GDM1 (cell line): ENCODE measurements at places on chromosomes 6 and 20.

DNA sequence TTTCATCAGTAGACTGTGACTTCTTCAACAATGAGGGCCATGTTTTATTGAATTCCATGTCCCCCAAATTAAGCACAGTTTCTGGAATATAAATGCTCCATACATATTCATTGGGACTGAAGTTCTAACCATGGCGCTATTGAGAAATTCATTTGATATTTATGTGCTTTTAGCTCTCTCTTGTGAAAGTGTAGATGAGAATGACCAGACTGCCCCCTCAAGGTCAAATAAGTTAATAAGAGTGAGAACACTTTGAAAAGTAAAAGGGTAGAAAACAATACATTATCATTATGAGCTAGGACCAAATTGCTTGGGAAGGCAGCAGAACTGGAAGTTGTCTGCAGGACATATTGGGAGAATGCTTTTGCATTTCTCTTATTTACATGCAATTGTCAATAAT, 597.9 kb downstream of the EPM2A start:
- DNase-seq, result no peak

DNA sequence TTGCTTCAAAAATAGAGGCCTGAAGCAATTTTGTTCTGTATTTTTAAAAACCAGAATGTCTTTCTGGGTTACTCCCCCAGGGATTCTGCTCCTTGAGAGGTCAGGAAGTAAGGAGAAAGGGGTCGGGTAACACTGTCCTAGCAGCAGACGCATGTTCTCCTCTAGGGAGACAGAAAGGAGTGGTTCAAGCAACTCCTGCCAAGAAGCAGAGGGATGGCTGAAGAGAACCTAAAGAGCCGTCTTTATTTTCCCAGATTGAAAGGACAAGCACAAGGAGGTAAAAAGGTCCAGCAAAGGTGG, 58.0 kb upstream of the SLC4A11 start:
- DNase-seq, result no peak

DNA sequence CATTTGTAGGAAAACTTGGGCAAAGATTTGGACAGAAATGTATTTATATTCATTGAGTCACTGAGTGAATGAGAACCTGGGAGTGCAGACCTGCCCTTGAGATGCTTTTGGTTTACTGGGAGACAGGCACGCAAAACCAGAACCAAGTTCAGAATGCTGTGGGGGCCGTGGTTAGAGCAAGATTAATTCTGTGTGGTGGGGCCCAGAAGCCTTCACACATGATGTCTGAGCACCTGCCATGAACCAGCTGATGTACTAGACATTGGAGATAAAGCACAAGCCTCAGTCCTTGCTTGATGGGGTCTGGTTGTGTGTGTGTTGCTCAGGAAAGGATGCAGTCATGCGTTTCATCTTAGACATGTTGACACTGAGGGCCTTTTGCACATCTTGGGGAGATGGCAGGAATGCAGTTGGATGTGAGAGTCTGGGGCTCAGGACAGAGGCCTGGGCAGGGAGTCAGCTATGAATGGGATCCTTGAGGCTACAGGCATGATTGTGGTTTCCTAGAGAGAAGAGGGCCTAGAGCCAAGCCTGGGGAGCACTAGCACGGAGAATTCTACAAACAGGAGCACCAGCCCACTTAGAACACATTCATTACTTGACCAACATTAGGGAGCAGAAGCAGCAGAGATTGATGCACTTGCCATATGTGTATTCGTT, 114.3 kb upstream of the TMEM181 start:
- DNase-seq, result no peak

DNA sequence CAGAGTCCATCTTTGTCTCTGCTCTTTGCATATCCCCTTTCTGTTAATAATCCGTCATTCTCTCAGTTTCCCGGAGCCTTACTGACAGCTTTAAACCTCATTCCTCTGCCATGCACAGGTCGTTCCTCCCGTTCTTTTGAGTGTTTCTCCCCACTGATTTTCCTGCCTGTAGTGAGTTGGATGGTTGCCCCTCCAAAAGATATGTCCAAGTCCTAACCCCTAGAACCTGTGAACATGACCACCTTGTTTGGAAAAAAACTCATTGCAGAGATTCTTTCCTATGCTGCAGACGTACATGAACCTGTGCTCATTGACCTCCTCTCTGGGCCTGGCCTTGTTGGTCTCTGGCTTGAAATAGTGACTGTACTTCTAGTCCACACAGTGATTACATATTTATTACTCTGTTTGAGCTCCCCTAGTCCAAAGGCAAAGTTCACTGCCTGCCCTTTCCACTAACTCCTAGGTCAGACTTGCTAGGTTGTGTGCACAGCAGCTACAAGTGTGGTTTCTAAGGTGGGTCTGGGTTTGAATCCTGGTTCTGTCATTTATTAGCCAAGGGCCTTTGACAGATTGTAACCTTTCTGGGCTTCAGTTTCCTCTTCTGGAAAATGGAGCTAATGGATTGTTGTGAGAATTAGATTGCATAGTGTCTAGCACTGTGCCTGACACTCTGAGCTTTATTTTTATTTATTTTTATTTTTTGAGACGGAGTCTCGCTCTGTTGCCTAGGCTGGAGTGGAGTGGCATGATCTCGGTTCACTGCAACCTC, 29.3 kb downstream of the PPARD start:
- DNase-seq, result no peak

GRCh38 chr6:13873288-13874190, 51.2 kb upstream of the RNF182 start:
- DNase-seq, result no peak

DNA sequence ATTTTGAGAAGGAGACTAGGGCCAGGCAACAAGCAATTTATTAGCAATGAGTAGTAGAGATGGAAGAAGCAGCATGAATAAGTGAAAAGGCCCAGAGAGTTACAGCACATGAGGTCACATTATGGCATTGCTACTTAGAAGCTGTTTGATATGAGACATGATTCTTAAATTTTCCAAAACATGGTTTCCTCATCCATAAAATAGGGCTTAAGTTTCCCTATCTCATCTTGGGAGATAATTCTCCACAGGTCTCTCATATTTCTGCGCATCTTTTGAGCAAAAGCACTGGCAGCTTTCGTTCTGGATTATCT, 656.1 kb downstream of the EPHA7 start:
- DNase-seq, result no peak

- DNase-seq, result no peak
Observed at GRCh38 chr20:60090631-60091030, 132.4 kb downstream of the CDH26 start.

GRCh38 chr6:75230484-75231325, 12.9 kb downstream of the COX7A2 start:
- DNase-seq, result no peak

DNA sequence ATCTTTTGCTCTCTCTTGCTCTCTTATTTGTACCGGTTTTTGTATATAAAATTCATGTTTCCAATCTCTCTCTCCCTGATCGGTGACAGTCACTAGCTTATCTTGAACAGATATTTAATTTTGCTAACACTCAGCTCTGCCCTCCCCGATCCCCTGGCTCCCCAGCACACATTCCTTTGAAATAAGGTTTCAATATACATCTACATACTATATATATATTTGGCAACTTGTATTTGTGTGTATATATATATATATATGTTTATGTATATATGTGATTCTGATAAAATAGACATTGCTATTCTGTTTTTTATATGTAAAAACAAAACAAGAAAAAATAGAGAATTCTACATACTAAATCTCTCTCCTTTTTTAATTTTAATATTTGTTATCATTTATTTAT, 15.9 kb downstream of the VEGFA start:
- no peak for DNase-seq

GRCh38 chr20:56323656-56324055, 35.1 kb upstream of the FAM210B start:
- no peak for DNase-seq

DNA sequence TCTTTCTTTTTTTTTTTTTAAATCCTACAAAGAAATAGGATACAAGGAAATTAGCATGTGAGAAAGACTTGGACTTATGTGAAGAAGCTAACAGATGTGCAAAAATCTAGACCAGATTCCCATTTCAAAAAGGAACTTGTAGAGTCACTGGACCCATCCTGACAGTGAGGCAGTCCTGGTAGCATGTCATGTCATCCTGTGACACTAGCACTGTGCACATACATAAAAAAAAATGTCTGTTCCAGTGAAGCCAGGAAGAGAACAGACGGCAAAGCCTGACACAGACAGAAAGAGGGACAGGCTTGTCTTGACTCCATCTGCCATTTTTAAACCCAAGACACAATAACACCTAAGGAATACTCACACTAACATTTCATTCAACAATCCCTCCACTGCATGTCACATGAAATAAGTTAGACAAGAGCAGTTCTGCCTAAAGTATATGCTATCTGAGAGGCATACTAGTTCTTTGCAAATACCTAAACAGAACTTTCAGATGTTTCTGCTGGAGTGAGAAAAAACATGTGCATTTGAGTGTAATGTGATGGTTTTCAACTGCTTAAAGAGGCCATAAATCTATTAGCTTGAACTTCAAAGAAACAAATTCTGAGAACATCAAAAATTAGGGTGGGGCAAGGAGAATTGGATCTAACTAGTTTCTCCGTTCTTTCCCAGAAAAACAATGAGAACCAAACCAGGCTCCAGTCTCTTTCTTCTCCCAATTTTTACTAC, 159.6 kb downstream of the BACH2 start:
- DNase-seq, result no peak

DNA sequence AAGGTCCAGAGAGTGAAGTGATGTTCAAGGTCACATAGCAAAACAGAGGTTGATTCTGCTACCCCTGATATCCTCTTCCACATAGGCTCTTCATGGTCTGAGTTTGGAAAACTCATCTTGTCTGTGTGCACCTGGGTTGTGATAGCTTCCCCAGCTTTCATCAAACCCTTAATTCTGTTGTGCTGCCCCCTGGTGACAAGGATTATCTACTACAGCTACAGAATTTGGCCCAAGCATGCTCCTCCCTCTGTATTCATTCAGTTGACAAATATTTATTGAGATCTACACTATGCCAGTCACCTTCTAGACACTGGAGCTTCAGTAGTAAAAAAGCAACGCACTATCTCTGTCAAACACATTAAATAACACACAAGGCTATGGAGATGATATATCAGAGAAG, 50.4 kb downstream of the SMPDL3A start:
- no peak for DNase-seq

- no peak for DNase-seq
Observed at GRCh38 chr20:10715035-10715434, 41.2 kb upstream of the JAG1 start.

- no peak for DNase-seq
Observed at GRCh38 chr20:39829256-39829655, 859.8 kb downstream of the MAFB start.
